ENCODE measurements at places on chromosomes 12 and 14.

DNA sequence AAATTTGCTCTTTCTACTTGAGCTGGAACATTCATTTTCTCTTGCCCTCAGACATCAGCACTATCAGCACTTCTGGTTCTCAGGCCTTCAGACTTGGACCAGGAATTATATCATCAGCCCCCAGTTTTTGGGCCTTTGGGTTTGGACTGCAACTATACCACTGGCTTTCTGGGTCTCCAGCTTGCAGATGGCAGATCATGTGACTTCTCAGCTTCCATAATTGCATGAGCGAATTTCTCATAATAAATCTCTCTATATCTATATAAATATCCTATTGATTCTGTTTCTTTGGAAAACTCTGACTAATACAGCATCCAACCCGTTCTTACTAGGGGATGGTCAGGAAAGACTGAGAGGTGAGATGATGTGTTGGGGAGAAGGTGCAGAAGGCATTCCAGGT is 22.4 kb upstream of the DYRK2 start:
- DNase-seq: no peak

- no peak for DNase-seq
These were observed 75.5 kb upstream of the RERGL start for GRCh38 chr12:18165422-18165871.

DNA sequence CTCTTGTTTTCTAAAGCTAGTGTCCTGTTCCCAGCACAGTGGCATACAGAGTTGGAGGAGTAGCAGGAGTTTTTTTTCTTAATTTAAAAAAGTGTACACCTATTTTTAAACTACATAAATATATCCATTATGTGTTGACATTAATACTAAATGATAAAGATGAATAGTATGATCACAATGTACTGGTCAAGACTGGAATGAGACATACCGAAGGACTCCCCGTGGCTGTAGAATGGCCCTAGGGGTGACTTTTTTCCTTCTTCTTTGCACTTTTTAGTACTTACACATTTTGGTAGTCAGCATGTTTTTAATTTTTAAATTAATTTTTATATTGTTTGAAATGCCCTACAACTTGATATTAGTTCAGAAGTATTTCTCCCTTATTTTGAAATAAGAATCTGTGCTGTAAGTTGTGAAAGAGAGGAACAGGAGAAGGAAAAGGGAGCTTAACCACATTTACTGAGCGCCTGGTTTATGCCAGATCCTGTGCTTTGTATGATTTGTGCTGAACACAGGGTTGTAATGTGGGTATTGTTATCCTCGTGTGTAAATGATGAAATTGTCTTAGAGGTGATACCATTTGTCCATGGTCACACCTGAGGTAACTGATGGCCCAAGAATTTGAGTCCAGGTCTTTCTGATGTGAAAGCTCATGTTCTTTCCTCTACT is 136.5 kb downstream of the TGFB3 start:
- DNase-seq: no peak

GRCh38 chr14:70655110-70655826 is 13.6 kb downstream of the TTC9 start:
- no peak for DNase-seq

GRCh38 chr12:44358636-44359035 is 517.5 kb downstream of the NELL2 start:
- no peak for DNase-seq

DNA sequence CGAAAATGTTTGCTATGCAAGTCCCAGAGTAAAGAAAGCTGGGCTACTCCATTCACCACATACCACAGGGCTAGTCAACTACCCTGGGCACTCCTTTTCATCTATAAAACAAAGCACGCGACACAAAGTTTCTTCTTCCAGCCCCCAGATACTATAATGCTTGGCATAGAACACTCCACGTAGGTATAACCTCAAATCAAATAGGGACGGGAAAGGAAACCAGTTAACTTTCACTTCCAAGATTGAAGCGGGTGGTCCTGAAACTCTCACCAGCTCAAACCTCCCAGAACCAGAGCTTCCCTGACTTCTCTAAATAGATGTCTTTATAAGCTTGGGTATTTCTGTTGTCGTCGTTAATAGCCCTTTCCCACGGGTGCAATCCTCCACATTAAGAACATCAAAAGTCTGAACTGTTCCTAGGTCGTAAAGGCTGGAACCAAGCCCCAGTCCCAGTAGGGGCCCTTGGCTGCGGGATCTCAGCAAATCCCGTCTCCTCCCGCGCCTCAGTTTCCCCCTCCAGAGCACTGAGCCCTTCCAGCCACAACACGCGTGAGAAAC is 647 bp downstream of the LGMN start:
- no peak for DNase-seq

- DNase-seq: no peak
These were observed 216.7 kb downstream of the RBM19 start for GRCh38 chr12:113749433-113749815.

GRCh38 chr12:18868717-18869116 is 130.8 kb downstream of the CAPZA3 start:
- DNase-seq: no peak

DNA sequence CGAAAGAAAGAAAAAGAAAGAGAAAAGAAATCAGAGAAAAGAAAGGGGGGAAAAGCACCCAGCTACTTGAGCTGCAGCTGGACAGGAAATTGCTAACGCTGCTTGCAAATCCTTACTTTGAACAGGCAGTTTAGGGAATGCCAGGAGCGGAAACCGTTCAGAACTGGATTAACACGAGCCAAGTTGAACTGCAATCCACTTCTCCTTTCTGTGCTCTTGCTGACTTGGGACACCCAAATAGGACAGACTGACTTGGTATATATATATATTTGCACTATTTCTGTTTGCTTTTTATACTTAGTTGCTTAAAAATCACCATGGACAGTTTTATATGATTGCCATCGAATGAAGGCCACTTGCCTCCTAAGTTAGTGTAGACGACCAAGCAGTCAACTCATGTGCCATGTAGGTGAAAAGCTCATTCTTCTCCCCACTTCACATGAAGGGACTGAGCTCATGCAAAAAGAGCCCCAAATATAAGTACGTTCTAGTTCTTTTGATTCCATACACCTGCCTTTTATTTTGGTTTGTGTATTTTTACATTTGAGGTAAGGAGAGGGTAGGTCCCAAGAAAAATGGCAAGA is 5.5 kb downstream of the DUSP6 start:
- DNase-seq: no peak

DNA sequence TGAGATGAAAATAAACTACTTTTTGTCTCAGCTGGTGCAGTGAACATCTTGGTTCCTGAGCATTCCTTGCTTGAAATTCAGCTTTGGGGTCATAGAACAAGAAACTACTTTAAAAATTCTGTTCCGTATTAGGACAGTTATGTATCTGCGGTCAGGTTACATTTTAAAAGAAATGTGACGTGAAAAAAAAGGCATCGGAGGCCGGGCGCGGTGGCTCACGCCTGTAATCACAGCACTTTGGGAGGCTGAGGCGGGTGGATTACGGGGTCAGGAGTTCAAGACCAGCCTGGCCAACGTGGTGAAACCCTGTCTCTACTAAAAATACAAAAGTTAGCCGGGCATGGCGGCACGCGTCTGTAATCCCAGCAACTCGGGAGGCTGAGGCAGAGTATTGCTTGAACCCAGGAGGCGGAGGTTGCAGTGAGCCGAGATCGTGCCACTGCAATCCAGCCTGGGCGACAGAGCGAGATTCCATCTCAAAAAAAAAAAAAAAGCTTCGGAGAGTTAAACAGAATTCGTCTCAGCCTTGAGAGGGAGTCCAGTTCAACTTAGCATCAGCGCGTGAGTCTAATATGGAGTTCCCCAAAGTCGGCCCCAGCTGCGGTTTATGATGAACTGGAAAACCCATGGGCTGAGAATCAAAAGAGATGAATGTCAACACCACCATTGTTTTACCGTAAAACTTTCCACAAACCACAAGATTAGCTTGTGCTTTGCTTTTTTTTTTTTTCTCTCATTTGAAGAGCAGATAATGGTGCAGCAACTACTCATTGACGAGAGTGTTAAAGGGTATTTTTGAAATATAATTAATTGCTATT is 2.1 kb upstream of the SLC2A13 start:
- DNase-seq: no peak

DNA sequence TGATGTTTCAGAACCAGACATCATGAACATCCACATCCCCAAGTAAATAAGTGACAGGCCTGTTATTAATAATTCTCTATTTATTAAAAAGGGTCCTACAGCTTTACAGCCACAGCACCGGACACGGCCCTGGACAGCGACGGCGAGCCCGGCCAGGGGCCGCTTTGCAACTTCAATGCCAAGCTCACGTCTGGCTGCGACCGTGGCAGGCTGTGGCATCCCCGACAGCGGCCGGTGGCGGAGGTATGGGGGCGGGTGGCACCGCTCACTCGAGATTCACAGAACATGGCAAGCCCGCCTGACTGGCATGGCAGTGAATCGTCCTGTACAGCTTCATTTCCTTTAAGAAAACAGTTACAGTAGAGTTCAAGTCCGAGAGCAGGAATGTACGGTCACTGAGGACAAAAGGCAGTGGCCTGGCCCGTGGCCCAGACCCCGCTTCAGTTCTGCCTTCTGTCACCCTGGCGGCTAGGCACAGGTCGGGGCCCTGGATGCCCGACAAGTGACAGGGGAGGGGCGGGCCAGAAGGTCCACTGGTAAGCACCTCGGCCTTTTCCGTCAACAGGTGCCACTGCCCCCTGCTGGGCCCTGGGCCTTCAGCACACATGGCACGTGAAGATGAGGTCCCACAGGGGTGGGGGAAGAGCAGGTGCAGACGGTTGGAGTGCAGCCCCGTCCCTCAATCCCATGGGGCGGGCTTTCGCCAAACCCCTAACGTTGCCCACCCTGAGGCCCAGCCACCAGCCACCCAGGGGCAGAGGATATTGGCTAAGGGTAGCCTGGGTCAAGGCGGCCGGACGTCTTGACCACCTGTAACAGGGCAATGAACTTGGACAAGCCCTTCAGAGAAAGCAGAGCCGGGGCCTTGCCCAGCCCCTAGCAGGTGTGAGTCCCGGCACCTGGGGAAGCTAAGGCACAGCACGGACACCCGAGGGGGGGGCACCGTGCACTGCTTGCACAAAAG is 30.3 kb downstream of the HIP1R start:
- DNase-seq: peak; percentile 74

DNA sequence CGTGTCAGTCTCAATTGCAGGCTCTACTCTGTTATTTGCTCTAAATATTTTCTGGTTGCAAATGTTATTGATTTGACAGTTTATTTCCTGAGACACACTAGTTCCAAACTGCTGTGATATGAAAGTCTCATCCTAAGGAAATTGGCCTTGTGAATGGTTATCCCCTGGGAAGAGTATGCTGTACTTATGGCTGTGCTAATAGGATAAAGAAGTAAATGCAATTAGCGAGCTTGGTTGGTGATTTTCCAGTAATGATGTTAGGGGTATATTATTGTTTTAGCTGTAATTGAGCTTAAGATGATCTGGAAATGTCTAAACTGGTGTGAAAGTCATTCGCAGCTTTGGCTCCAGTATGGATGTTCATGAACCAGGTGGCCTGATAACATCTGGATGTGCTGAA is 197.9 kb downstream of the SUDS3 start:
- no peak for DNase-seq

DNA sequence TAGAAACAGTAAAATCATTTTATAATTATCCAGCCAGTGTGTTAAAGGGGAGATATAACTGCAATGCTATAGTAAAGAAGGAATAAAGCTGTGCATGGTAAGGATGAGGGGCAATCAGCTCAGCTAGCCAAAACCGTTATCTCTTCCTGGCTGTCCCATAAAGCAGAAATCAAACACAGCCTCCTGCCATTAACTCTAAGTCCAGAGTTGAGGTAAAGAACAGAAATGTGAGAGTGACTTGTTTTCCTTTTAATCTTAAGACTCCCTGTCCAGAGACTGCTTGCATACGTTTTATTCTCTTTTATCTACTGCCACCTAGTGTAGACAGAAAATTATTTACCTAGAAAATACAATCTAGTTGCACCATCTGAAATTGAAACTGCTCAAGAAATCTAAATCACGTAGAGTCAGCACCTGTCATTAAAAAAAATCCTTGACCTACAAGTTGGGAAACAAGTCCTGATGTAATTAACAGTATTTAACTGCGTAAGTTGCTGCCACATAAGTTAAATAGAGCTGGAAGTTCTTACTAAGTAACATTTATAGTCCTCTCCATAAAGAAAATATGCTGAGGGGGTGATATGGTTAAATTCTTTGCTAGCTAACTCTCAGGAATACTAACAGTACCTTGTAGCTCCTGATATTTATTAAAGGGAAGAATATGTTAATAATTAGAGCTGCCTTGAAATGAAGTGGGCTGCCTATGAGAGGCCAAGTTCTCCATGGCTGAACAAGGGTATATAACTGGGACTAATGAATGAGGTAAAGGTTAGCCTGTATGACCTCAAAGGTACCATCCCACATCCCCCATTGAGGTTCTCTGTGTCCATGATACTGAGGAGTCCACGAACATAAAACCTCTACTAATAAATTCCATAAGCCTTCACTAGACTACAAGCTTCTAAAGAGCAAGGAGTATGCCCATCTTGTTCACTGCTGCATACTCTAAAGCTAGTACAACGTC is 62.7 kb downstream of the GALNT4 start:
- peak; percentile 17 for DNase-seq

DNA sequence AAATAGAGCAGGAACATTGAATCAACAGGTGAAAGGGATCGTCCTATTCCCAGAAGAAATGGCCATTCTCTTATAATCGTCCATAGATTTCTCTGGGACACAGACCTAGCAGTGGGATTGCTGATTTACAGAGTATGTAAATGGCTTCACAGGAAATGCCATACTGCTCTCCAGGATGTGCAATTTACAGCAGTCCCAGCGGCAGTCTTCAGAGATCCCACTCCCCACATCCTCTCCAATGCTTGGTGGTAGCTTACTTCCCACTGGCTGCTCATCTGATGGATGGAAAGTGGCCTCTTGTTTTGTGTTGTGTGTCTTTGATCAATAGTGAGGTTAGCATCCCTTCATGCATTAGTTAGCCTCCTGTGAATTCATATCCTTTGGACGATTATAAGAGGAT is 58.1 kb upstream of the PRMT8 start:
- DNase-seq: no peak

DNA sequence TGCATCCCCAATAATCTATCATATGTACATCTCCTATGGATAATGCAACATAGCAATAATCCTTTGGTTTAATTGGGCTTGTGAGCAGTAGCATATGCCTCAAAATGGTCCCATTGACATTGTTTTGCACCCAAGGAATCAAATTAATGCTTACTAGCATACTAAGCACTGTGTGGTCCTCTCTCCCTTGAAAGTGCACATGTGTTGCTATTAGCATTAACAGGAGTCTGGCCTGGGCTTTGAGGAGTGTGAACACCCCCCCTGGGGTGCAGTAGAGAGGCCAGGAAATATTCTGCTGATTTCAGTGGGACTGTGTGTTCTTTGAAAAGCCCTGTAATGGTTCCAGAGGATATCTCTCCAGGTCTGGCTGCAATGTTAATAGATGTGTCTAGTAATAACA is 1148.4 kb downstream of the VRK1 start:
- DNase-seq: no peak

All from HuH-7.5 (cell line).